ENCODE measurements at places on chromosomes 4 and X. TPM values are rescaled to one million over a fixed set of nuclear protein-coding genes. Genes with fewer than 3 reads are reported as not detected.

The ANKRD37 gene
- total RNA-seq: 71.8 TPM

The KLHL2 gene
- 25.5 TPM for total RNA-seq

The FAM9B gene
- not detected for total RNA-seq

The RIPPLY1 gene
- not detected for total RNA-seq

The TCP11X2 gene
- total RNA-seq: 6.8 TPM

The CCNI gene
- 315 TPM for total RNA-seq

Data from camera-type eye (tissue), 1 donor.